Motor neuron (in vitro differentiated cells): ENCODE measurements at places on chromosomes 2 and 18. TPM values are rescaled to one million over a fixed set of nuclear protein-coding genes. Genes with fewer than 3 reads are reported as not detected.

NEU4 gene
- 0.71 and 0.97 TPM in 2 replicates for total RNA-seq

- ATAC-seq = peak; percentile 99
Measured at GRCh38 chr2:223469270-223470046, 132.7 kb downstream of the SCG2 start.

DNA sequence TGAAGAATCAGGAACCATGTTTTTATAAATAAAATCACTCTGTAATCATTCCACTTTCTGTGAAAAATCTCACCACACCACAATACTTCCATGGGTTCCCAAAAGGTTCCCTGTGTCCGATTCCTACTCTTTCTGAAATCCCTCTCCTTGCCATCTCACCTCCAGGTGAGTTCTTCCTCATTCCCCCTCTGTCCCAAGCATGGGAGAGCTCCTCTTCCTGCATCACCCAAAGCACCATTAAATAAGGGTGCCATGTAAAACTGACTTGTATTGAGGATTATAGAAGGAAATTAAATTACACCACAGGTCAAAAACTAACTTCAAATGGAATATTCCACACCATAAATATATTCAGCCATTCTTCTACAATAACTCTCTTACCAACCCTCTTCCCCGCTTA is 55.8 kb upstream of the ETAA1 start:
- ATAC-seq = no peak

DNA sequence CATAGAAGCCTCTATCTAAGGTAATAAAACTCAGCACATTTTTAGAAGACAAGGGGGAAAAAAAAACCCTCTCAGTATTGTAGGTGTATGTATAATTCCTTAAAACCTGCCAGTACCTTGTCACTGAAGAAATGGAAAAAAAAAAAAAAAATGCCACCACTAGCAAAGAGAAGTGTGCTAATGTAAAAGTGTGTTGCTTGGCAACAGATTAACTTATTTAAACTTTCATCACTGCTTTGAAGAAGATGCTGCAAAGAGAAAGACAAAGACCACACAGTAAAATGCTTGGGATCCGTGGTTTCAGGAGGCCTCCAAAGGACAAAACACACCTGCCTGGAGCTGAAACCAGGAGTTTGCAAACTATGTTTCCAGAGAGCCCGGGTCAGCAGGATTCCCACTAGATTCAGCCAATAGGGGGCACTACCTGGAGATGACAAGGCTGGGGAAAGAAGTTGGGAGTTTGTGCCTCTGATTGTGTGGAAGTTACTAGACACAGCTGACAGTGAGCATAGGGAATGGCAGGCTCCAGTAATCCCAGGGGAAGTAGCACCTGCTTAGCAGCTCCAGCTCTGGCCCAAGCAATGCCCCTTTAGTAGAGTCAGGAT is 169.1 kb upstream of the TRIB2 start:
- ATAC-seq = no peak

DNA sequence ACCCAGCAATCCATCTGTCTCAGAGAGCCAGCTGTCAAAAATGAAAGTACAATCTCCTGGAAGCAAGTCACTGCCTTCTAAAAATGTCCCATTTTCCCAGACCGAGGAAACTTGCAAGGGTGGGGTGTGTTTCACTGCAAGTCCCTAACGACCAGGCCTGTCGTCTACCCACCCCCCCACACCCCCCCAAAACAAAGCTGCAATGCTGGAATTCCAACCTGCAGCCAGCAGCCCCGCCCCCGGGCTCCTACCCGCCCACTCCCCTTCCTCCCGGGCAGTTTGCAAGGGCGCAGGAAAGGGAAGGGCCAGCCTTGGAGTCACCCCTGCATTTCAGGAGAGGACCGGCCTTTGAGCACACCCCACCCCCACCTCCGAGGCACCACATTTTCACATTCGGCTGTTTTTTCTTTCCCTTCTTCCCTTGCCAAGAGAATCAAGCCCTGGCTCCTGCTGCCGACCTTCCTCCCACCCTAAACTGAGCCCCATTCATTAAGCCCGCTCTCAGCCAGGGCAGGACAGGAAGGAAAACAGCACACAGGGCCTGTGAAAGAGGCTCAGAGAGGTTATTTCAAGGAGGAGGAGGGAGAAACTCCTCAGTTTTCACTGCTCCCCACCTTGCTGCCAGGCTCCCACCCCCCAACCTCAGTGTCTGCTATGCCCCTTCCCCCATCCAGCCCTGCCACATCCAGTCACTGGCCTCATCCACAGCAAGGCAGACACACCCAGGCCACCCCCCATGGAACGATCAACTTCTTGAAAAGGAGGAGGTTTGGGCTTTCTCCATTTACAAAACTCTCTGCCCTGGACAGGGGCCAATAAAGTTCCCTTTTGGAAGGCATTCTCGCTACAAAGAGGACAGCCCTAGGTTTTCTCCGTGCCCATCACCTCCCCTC is 11.3 kb downstream of the SMAD7 start:
- peak; percentile 60 for ATAC-seq

- no peak for ATAC-seq
Measured at GRCh38 chr18:5180254-5180653, 16.8 kb downstream of the AKAIN1 start.

MAL gene
- total RNA-seq = 14.7 and 21.0 TPM in 2 replicates

DNA sequence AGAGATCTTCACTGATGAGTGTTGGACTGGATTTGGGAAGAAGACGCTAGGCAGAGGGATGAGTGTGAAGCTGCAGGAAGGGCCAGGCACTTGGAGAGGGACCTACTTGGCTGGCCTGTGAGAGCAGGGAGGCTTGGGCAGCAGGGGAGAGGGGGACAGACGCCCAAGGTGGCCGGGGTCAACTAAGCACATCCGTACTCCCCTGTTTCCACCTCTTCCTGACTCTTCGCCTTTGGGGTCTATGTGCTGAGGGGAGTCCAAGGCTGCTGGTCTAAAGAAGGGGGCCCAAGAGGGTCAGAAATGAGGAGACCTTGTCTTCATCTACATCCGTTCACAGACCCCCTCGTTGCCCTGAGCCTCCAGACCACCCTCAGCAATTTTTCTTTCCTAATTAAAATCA is 16.7 kb downstream of the DPYSL5 start:
- no peak for ATAC-seq

DNA sequence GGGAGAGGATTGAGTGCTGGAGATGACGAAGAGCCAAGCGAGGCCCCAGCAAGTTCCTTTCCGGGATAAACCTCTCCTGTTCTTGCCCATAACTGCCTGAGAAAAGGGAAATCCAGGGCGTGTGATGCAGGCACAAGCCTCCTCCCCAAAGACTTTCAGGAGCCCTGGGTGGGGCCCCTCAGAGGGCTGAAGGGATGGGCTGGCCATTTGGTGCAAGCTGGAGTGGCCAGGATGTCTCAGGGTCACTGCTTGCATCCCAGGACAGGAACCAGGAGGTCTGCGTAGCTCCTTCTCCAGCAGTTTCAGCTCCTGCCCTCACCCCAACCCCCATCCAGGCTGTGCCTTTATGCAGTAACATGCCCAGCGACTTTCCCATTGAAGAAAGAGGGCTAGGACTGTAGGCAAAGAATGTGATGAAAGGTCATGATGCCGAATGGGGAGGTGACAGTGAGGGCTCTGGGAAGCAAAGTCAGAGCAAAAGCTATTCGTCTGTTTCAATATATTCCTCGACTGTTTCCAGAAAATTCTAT is 80.2 kb downstream of the PXDN start:
- ATAC-seq = no peak

ERFE gene
- total RNA-seq = 0.54 and 0.75 TPM in 2 replicates

KCNK3 gene
- 8.9 and 9.7 TPM in 2 replicates for total RNA-seq

- no peak for ATAC-seq
Measured at GRCh38 chr2:240440704-240441320, 5.3 kb downstream of the GPC1 start.

GRCh38 chr2:118371515-118371914 is 283.2 kb downstream of the INSIG2 start:
- ATAC-seq = peak; percentile 60

DNA sequence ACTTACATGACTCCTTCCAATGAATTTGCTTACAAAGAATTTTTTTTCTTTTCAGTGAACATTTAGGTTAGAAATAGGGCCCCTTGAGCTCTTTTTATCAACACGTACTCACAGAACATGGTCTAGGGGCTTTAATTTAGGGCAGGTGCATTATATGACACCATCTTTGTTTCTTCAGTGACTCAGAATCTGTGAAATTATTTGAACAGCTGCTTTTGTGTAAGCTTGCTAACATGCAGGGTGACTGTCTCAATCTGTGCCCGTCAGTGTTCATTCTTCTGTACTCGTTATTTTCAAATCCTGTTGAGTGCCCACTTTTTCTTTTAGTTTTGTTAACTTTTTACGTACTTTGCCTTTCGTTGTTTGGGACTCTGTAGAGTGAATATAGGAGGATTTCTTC is 52.8 kb upstream of the CABYR start:
- no peak for ATAC-seq

DNA sequence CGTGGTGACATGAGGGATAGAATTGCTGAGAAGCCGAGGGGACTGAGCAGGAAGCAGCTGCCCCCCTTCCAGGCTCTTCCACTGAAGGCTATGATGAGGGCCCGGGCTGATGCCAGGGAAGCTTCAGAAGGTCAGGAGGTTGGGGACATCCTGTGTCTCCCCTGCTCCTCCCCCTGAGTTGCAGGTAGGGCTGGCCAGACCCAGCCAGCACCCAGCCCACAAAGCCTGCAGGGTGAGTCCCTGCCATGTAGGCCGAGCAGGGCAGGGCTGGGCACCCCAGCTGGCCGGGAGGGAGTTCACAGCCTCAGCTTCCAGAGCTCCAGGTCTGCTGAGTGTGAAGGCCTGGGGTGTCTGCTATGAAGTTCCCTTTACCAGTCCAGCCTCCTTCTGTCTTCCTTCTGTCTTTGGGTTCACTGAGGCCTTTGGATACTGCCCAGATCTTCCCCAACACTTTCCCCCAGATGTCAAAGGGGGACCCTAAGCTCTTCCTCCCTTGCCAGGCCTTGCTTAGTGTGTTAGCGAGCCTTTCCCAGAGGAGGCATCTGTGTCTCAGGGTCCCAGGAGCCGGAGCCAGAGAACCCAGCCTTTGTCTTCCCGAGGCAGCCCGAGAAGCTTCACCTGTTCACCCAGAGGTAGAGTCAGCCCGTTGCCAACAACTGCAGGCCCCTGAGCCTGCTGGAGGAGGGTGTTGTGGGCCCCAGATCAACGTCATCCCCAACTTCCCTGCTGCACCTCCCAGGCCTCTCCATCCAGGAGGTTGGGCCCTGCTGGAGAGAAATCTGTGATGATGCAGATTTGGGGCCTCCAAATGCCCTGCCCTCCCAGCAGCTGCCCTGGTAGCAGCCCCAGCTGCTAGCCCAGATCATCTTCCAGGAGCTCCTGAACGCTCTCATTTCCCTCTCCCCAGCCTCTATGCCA is 3.6 kb upstream of the NCL start:
- no peak for ATAC-seq

INHBB gene
- total RNA-seq = 4.6 and 4.8 TPM in 2 replicates

FAM228B gene
- total RNA-seq = 11.2 and 19.6 TPM in 2 replicates

DNA sequence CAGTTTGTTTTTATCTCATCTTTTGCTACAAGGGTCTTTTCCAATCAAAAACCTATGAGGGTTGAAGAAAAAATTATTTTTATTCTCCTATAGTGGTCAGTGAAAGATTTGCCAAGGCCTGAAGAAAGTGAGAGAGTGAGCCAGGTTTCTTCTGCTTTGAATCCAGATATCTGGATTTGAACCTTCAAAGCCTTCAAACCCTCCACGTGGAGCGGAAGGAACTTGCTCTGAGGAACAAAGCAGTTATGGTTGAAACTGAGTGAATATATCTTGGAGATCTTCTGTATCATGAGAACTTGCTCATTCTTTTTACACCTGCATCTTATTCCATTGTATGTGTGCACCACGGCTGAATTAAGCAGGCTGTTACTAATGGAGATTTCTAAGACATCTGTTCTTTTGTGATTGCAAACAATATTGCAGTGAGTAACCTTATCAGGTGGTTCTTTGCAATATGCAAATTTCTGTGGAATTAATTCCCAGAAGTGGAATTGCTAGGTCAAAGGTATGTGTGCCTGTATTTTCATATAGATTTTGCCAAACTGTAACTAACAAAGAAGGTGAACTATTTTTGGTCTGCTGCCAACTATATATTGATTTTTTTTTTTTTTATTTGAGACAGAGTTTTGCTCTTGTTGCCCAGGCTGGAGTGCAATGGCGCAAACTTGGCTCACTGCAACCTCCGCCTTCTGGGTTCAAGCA is 147.9 kb downstream of the B3GNT2 start:
- ATAC-seq = no peak

GRCh38 chr2:61763605-61764034 is 90.2 kb downstream of the FAM161A start:
- ATAC-seq = peak; percentile 57

DNA sequence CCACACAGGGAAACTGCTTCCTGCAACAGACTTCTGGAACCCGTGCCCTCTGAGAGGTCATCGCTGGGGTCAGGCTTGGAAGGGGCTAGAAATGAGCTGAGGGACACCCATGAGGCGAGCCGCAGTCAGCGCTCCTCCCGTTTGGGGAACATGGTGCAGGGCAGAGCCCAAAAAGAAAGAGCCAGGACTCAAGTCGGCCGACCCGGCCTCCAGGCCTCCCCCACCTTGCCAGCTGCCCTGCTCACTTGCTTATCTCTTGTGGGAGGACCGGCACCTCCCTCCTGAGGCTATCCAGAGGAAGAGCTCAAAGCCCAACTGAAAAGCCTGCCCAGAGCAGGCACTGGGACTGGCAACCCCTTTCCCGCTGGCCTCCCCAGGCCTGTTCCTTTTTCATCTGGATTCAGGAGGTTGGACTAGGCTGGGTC is 43.6 kb downstream of the SCTR start:
- ATAC-seq = no peak

DNA sequence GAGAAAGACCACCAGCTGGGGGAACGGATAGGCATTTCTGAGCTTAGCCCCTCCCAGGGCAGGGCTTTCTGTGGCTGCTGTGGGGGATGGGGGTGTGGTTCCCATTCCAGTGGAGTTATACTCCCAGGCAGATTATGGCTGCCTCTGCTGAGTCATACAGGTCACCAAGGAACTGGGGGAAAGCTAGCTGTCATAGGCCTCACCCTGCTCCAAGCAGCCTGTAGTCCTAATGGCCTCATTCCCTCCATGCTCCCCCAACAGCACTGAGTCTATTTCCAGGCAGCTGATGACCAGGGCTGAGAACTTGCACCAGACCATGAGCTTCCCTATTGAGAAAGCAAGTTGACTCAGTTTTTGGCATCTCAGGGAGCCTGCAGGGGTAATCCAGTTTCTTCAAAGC is 87.1 kb downstream of the GPR39 start:
- ATAC-seq = no peak

DNA sequence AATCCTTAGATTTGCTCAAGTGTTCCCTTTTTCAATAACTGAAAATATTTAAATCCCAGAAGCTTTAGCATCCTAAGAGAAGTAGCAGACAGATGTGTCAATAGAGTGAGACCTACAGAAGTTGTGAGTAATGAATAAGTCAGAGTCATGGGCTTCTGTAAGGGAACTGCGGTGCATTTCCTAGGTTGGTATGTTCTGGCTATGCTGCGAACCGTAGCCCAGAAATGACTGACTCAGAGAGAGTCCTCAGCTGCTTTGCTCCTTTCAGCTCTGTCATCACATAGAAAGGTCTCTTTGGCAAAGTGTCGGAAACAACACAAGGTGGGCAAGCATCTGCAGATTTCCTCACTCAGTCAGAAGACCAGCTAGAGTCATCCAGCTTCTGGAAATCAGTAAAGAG is 297.1 kb downstream of the ARHGAP15 start:
- ATAC-seq = no peak

GRCh38 chr2:4693266-4693665 is 989.9 kb downstream of the DCDC2C start:
- ATAC-seq = no peak

GRCh38 chr2:237860273-237860935 is 981 bp downstream of the RAMP1 start:
- ATAC-seq = no peak
